ENCODE measurements at places on chromosomes 13 and 19.

GRCh38 chr19:1466461-1467214, 12.4 kb downstream of the C19orf25 start:
- DNase-seq: no peak

DNA sequence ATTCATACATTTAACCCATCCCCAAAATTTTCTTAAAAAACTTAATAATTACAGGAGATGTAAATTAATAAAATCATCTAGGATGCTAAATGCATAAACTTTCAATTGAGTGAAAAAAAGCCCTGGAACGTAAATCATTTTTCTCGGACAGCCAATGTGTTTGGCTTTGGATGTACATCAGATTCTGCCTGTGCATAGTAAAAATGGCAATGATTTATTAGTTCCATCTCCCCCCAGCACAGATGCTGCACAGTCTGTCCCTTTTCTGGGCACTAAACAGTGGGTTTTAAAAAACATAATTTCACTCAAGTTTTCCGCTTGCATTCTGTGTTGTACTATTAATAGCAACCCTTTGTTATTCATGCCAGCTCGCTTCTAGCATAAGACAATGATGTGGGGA, 147.7 kb downstream of the TM9SF2 start:
- DNase-seq: no peak

- DNase-seq: no peak
These were observed 306.2 kb downstream of the TEX29 start for GRCh38 chr13:111626371-111627305.

DNA sequence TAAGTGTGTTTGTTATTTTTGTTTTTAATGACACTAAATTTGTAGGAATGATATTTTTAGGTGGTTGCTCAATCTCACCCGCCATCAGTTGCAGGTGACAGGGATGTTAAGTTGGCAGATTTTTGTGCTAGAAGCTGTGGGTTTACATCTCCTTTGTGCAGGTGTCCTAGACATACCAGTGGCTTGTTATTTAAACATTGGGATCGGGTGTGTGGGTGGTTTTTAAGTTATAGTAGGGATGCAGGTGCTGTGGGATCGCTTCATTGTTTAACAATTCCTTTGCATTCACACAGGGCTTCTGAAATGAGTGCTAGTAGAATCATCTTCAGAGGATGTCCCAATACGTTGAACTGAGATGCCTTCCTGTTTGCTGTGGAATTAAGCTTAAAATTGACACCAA, 100.0 kb downstream of the SHISA2 start:
- no peak for DNase-seq

GRCh38 chr13:19993024-19993423, 34.5 kb downstream of the ZMYM2 start:
- no peak for DNase-seq

GRCh38 chr13:65600702-65601101, 1629.4 kb downstream of the PCDH9 start:
- DNase-seq: no peak

GRCh38 chr19:44903602-44904425, 1.8 kb upstream of the APOE start:
- DNase-seq: peak; percentile 76

DNA sequence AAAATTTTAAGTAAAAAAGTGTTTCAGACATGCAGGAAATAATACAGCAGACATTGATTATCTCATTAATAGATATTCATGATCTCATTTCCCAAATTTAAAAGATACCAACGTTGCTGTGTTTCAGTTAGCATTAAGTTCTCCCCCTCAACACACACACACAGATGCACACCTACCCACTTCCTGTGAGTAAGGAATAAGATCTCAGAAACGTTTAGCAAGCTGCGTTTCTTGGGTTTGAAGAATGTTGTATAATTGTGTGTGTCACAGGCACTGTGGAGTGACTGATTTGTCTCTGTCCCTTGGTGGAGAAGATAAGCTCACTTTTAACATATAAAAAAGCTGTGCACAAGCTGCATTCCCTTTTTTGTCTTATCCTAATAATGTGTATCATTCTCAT, 196.8 kb downstream of the PDS5B start:
- peak; percentile 43 for DNase-seq

GRCh38 chr13:29511980-29512379, 83.5 kb downstream of the SLC7A1 start:
- DNase-seq: no peak

- DNase-seq: no peak
These were observed 21.0 kb upstream of the DPP9 start for GRCh38 chr19:4744451-4745174.

DNA sequence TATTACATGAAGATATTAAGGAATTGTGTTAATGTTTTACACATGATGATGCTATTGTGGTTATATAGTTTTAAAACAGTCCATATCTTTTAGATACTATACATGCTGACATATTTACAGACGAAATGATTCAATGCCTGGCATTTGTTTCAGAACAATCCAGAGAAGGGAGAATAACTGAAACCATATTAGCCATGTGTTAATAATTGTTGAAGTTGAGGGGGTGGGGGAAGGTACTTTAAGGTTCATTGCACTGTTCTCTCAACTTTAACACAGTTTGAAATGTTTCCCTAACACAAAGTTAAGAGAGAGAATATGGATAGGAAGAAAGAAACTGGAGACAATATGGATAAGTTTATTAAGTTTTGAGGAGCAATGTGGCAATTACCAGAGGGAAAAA, 5.8 kb downstream of the CRYL1 start:
- DNase-seq: no peak

- no peak for DNase-seq
These were observed 37.3 kb downstream of the KL start for GRCh38 chr13:33053397-33054066.

DNA sequence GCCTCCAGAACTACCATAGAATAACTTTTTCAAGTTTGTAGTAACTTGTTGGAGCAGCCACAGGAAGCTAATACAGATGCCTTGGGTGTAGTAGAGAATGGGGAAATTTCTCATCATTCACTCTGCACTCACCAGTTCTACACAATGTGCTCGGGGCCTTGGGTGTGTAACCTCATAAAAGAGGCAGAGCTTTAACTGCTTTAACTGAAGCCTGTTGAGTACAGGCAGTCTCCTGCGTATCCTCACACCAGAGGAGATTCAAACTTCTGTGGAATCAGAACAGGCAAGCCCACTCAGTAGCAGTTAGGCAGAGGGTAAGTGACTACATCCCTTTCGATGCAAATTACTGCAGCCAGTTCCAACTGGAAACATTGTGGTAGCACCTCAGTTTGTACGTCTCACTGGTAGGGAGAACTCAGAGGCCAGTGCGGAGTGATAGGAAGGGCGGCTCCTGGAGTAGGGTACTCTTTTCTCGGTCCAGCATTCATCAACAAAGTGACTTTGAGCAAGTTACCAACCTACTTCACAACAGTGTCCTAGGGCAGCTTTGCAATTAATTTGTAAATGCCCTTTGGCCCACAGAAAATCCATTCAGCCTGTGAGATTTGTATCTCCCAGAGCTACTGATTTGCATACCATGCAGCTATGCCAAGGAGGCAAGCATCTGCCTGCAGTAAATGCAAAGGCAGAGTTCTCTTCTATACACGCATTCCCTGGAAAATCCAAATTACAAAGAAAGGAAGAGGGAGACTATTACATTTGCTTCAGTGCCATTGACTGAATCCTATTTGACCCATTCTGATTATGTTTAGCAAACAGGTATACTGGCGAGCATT, 904.3 kb downstream of the DIAPH3 start:
- no peak for DNase-seq

DNA sequence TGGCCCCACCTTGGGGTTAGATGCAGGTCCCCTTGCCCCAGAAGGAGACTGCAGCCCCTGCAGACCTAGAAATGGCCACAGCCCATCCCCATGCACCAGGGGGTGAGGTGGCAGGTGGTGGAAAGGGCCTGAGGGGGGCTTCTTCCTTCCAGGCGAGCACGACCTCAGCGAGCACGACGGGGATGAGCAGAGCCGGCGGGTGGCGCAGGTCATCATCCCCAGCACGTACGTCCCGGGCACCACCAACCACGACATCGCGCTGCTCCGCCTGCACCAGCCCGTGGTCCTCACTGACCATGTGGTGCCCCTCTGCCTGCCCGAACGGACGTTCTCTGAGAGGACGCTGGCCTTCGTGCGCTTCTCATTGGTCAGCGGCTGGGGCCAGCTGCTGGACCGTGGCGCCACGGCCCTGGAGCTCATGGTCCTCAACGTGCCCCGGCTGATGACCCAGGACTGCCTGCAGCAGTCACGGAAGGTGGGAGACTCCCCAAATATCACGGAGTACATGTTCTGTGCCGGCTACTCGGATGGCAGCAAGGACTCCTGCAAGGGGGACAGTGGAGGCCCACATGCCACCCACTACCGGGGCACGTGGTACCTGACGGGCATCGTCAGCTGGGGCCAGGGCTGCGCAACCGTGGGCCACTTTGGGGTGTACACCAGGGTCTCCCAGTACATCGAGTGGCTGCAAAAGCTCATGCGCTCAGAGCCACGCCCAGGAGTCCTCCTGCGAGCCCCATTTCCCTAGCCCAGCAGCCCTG, 4.2 kb upstream of the F10 start:
- DNase-seq: no peak

DNA sequence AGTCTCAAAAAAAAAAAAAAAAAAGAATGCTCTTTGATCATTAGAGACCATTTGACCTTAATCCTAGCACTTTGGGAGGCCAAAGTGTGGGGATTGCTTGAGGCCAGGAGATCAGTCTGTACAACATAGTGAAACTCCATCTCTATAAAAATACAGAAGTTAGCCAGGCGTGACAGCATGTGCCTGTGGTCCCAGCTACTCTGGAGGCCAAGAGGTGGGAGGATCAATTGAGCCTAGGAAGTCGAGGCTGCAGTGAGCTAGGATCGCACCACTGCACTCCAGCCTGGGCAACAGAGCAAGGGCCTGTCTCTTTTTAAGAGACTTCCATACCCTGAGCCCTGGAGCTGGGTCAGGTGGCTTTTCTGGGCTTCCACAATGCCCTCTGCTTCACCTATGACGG, 11.5 kb upstream of the COLGALT1 start:
- DNase-seq: no peak

GRCh38 chr13:110616103-110617101, 1.1 kb downstream of the NAXD start:
- DNase-seq: peak; percentile 31

GRCh38 chr13:28426381-28426780, 68.5 kb downstream of the FLT1 start:
- DNase-seq: no peak

GRCh38 chr13:27691207-27691606, 69.5 kb downstream of the POLR1D start:
- DNase-seq: no peak

DNA sequence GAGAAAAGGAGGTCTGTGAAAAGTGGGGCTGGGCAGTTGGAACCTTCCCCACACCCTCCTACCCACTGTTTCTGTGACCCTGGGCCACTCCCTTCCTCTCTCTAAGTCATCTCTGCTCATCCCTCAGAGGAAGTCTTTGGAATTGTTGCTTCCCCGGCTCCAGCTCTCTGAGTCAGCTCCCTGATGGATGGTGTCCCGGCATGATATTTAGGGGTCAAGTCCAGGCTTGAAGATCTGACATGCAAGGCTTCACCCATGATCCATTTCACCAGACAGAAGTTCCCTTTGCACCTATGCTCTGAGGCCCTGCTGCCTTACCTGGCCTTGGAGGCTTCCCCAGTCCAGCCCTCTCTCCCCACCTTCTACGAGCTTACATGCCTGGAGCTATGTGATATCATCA, 13.3 kb downstream of the EXOC3L2 start:
- no peak for DNase-seq

DNA sequence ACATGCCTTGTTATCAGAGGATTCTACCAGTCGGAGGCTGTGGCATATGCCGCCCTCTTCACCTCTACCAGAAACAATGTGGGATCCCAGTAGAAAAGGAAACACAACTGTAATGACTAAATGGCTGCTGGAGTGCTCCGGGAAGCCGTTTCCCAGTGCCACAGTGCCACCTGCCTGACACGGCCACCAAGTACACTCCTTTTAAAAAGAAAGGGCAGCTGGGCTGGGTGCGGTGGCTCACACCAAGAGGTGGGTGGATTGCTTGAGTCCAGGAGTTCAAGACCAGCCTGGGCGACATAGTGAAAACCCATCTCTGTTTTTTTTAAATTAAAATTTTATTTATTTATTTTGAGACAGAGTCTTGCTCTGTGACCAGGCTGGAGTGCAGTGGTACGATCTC, 67.3 kb downstream of the TRPM4 start:
- no peak for DNase-seq

- DNase-seq: no peak
These were observed at the start of gene GNG8 for GRCh38 chr19:46635920-46636761. Gene GNG8, minus strand, starts transcription at chr19:46636202. Its CDS starts 1,520 bp downstream, at chr19:46634682.

DNA sequence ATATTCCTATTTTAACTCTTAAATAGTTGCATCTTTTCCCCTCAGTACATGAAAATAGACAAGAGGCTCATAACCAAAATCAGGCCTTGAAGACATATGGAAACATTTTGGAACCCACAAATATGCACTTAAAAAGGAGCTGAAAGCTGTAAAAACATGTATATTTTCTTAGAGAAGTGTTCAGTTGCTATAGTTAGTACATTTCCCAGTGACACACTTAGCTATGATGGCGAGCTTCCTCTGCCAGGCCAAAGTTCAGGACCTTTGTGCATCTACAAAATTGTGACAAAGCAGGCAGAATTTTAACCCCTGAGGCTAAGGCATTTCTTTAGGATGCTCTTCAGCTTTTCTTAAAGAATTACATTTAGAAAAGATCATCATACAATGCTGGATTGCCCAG, 54.5 kb downstream of the RCBTB2 start:
- DNase-seq: no peak

DNA sequence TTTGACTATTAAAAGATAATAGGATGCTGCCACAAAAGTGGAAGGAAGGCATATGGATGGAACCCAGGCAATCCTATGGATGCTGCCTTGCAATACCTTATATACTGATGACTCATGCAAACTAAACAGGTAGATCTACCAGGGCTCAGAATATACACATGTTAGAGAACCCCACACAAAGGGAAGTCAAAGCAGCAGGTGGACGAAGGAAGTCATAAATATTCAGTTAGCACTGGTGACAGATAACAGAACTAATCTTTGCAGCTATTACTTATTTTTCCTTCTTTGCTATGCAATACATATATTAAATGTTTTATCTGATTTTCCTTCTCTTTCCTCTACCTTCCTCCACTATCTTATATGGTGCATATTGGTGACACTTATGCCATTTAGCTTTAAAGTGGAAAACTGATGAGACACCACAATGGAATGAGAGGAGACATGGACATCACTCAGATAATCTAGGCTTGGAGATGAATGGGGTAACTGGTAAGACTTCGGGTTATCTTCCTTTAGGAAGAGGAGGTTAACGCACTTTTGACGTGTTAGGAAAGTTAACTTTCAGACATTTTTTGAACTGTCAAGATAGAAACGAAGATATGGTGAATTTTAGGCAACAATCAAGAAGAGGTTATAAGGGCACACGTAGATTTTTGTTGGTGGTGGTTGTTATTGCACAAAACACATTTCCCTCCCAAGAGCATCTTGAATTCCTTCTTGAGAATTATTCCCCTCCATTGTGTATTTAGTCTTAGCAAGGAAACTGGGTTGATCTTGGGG, 39.8 kb upstream of the MBNL2 start:
- DNase-seq: no peak

GRCh38 chr13:30718661-30719524, 16.4 kb upstream of the ALOX5AP start:
- DNase-seq: no peak
